IMR-90 (cell line): ENCODE measurements at places on chromosomes 5 and 9. TPM values are rescaled to one million over a fixed set of nuclear protein-coding genes. Genes with fewer than 3 reads are reported as not detected.

DNA sequence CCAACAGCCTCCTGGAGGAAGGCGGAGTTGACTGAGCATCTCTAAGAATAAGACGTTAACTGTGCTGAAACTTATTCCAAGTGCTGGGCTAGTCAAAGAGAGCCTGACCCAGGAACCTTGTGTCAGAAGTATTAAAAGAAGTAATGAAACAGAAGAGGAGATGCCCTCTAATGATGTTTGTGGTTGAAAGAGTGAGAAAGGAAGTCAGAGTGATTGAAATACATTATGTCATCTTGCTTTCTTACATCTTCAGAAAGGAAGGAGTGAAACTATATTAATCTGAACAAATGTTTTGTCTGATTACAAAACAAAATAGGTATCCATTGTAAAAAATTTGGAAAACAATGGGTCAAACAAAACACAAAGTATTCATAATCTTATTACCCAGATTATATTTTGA, 460.7 kb downstream of the NTRK2 start:
- DNase-seq = no peak

DNA sequence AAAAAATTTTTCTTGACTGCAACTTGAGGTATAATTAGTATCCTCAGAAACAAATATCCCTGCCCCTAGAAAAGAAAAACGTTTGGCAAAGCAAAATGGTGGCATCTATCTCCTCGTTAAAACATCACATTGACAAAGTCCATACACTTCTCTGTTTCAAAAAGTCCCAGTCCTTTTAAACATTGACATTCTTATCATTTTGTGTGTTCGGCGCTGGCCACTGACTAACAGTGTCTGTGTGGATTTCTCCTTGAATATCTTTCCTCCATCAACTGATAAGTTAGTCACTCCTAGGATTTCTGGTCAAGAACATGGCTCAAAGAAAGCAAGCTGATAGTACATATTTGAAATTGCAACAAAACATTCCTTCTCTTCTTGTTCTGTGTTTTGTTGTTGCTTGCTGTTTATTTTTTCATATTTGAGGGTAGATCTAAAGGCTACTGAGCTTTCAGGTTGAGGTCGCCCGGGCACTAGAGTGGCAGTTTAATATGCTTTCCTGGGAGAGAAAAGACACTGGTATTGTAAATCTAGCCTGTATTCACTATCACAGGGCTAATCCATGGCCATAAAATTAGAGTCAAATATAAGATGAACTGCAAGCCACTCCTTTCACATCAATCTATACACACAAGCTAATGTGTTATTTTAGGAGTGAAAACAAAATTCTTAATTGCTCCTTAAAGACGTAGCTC, 8.5 kb upstream of the PPIC start:
- no peak for DNase-seq

DNA sequence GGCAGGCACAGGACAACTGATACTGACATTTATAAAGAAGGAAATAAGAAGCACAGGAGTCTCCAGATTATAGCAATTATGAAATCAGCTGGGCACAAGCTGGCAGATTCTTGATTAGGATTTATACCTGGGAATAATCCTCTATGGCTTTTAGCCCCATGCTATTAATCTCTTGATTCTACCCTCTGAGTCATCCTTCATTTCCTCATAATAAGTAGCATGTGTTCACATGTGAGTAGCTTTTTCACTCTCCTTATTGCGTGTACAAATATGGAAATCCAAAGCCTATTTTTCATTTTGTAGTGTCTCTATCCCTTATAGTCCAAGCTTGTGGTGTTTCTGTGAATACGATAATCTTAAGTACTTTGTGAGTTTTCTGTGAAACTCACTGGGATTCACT, 185.0 kb upstream of the PRLR start:
- DNase-seq = no peak

GRCh38 chr5:104199771-104200170, 637.2 kb upstream of the NUDT12 start:
- DNase-seq = no peak

- no peak for DNase-seq
These were observed 30.9 kb upstream of the WWC1 start for GRCh38 chr5:168260353-168261226.

DNA sequence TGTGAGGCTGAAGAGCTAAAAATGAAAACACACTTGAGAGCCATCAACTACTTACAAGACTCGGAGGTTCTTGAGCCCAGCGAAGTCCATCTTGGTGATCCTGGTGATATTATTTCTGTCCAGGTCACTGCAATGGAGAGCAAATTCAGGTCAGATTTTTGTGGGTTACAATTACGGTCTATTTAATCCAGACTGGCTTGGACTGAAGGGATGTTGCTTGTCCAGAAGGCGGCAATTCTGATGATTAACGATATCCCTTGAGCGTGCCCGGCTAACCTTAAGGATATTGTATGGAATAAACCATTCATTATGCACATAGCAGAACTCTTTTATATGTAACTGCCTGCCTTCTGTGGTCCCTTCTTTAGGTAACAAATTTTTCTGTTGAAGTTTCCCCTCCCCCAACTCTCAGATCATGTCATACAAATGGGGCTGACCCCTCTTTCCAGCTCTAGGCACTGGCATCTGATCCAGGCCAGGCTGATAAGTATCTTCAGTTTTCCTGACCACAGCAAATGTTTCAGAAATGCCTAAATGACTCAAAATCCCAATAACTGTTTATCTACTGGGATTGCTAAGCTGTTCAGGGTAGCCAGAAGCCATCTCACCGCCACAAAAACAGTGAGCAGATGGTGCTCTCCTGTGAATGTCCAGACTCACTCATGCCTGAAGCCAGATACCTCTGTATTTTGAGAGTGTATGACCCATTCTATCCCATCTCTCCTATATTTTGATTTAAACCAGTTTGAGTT, 49.4 kb downstream of the SLIT3 start:
- DNase-seq = no peak

DNA sequence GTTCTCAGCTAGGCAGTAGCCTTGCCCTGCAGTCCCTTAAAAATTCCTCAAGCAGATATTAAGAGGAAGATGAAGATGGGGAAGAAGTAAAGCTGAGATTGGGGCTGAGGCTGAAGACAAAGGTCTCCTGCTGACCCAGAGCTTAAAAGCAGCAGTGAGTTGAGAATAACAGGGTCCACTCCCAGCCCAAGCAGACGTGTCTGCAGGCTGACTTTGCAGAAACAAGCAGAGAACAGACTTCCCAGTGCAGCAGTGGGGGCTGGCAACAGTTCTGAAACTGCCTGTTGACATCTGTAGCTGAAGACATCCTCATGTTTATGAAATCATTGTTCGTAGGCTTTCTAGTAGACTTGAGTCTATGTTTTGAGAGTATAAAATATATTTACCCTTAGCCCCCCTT, 1.1 kb downstream of the CTXN3 start:
- DNase-seq = no peak

DNA sequence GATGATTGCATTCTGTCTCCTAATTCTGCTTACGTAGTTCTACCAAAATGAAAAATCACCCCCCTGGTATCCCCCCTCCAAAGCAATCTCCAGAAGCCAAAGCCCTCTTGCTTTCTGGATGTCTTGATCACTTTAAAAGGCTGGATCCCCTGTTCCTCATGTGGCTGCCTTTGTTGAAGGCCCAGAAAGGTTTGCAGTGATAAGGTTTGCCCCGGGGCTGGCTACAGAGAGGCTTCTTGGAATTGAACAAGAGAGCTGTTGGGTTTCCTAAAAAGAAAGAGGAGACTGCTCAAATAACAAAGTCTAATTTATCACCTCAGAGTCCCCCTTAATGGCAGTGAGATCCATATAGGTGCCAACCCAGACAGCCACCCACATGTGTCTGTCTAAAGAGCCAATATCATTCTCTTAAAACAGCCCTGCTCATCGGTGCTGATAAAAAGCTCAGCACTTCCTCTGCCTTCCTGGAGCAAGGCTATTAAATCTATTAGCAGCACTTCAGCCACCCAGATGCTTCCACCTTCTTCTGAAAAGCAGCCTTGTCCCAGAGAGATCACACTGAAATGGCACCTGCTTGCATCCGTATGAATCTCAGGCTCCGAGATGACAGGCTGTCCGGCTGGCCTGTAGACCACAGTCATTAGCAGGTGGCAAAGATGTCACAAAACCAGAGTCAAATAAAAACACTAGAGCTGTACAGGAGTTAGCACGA, 70.9 kb downstream of the TEX10 start:
- DNase-seq = no peak

DNA sequence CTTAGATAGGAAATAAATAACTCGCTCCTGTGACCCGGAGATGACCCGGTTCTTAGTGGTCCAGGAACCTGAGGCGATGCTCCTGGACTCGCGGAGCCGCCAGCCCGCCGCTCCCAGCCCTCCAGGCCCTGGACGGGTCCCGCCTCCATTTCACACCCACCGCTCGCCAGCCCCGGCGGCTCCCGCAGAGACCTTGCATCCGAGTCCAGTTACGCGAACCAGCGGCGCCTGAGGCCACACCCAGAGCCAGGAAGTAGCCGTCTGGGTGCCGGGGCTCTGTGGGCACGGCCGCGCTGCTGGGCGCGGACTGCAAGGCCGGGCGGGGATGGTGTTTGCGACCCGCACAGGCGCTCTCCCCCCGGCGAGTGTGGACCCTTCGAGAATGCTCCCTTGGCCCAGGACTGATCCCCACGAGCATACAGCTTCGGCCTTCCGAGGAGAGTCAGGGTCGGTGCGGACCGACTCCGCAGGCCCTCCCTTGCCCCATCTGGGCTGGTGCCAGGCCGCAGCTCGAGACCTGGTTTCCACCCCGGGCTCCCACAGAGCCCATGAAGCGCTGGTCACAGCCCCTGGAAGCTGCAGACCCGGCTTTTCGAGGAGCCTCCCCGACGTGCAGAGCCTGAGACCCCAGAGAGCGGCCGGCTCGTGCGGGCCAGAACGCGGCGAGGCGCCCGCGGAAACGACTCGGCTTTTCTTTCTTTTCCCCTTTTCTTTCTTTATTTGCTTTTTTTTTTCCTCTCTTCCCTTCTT, 5.2 kb upstream of the BARX1 start:
- DNase-seq = no peak

GRCh38 chr5:2013301-2014057, 130.8 kb upstream of the IRX4 start:
- DNase-seq = no peak

DNA sequence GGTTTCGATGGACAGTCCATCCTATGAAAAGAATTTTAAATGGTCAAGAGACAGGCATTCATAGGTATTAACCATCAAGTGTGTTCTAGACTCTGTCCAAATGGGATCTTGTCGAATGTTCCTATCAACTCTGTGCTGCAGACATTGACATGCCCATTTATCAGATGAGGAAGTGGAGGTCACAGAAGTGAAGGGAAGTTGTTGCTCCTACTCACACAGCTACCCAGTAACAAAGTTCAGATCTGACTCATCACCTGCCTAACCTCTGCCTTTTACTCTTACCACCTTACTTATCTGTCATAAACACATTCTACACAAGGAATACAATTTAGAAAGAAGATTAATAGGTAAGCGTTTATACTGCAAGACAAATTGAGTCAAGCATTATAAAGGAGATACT, 426.2 kb upstream of the BRINP1 start:
- DNase-seq = no peak

DNA sequence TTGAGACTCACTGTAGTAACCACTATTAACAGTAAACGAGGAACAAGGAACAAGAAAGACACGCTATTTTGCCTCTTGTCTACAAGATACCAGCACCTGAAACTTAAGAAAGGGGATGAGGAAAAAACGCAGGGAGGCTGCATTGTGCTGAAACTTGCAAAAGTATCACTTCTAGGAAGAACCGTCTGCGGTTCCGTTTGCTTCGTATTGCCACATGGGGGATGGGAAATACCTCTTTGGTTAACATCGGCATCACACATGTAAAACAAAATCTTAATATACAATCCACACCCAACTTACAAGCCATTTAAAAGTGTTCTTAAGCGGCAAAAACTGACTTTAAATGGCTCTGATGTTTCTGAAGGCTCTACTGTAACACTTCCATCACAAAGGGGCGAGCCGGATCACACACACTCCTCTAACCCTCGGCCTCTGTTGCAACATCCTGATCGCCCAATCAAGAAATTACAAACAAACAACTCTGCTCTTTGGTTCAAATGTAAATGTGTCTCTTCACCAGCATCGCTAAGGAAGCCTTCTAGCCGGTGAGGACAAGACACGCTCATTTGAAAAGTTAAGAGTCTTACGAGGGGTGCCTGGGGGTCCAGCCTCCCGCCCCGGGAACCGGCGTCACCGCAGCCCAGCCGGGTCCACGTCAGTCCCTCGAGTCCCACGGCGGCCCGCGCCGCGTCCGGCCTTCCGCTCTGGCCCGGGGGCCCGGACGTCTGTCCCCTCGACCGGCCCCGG, 621 bp downstream of the SEC16A start:
- peak; percentile 37 for DNase-seq

DNA sequence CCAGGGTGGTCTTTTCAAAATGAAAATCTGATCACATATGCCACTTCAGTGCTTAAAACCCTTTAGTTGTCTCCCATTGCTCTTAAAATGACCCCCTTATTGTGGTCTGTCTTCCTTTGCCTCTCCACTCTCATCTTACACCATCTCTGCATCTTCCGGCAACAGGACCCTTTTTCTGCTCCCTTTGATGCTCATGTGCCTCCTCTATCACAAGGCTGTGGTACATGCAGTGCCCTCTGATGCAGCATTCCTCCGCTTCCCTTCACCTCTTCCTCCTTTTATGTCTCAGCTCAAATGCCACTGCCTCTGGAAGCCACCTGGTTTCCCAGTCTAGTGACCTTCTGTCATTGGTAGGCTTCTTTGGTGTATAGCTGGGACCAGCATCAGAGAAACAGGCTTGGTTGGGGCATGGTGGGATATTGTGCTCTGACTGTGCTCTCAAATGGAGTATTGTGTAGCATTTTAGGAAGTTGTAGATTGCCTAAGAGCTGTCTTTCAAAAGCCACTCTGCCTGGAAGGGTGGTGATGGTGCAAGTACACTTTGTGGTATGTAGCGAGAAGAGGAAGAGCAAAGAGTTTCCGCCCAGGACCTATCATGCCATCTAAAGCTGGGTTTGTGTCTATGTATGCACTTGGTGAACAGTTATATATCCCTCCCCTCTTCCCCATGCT, 28.1 kb downstream of the ARHGAP26 start:
- no peak for DNase-seq

- no peak for DNase-seq
These were observed 718 bp upstream of the DENND4C start for GRCh38 chr9:19229595-19230354.

GRCh38 chr9:132858751-132859150, 19.3 kb downstream of the AK8 start:
- DNase-seq = no peak

DNA sequence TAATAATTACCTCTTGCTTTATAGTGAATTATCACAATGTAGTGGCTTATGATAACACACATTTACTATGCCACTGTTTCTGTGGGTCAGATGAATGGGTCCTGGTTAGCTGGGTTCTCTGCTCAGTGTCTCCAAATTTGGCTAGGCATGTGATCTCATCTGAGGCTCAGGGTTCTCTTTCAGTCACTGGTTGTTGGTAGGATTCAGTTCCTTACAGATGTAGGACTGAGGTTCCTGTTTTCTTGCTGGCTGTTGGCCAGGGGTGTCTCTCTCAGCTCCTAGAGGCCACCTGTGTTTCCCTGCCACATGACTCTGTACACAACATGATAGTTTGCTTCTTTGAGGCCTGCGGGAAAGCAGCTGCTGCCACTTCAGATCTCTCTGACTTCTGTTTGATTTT, 7.1 kb downstream of the NFX1 start:
- DNase-seq = no peak

PAEP gene
- total RNA-seq = not detected in 2 replicates

WNK2 gene
- total RNA-seq = not detected in 2 replicates

PCAT7 gene
- total RNA-seq = not detected in 2 replicates

MUSK gene
- total RNA-seq = under 0.01 and 0.18 TPM in 2 replicates

CERCAM gene
- 15.1 and 16.1 TPM in 2 replicates for total RNA-seq

ZCCHC10 gene
- total RNA-seq = 4.1 and 7.2 TPM in 2 replicates

IL3 gene
- total RNA-seq = not detected in 2 replicates
